ENCODE measurements at places on chromosomes 12 and 14.
A peak's percentile ranks its signal among the peaks of the same experiment; 100 is the strongest.

DNA sequence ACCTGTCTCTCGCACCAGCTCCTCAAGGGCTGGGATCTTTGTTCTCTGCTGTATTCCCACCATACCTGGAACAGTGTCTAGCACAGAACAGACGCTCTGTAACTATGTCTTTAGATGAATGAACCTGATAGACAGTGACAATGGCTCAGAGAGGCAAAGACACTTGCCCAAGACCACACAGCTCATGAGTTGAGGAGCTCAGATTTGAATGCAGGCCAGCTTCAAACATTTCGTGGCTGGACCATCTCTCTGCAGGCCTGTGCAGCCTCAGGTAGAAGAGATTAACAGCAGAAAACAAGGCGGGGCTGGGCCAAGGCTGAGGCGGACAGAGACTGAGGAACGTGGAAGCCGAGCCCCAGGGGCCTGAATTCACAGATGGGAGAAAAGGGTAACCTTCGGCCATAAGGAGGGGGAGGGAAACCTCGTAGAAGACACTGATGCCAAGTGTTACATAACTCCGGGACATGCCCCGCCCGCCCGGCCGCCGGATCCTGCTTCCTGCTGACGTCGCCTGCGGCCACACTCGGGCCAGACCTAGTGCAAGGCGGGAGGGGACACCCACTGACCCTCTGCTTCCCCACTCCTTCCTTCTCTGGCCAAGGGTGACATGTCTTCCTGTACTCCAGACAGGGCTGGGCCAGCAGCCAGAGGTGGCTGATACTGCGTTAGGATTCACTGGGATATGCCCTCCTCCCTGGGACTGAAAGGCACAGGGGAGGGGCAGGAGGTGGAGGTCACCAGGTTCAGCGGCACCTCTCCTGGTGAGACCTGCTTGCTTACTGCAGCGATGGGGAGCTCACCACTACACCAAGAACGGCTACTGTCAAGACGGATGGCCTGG is 86.8 kb downstream of the RFLNA start:
- DNase-seq = peak; percentile 88

DNA sequence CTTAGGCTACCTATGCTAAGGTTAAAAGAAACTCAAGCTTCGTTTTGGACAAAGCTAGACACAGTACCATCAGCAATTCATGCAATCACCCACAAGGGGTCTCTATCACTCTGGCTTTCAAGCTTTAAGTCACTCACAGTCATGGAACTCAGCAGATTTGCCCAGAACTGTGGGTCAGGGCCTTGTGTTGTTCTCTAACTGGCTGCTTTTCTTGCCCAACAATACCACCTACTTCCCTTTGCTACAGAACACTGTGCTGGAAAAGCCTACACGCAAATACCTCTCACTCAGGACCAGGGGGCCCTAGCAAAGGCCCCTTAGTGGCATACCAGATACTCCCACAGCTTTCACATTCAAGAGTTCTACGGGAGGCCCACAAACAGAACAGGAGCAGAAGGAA is 9.1 kb downstream of the NEMP1 start:
- peak; percentile 91 for DNase-seq

GRCh38 chr14:57609192-57610075 is 115.8 kb upstream of the CCDC198 start:
- no peak for DNase-seq

DNA sequence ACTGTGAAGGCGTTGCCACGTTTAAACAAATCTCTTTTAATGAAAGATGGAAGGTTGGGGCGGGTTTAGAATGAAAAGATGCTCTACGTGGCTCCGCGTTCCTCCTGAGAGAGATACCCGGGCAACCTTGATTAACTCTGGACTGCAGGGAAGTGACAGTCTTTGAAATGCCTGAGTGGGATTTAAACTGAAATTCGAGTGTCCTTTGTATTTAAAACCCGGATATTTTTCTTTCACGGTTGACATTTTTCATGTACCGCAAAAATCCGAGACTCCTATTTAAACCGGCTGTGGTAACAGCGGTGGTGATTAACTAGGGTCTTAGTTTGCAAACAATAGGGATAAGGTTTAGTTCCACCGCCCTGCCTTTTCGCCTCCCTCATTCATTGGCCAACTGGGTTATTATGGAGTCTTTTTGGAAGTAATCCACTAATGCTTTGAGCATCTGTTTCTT is 707 bp downstream of the G2E3 start:
- peak; percentile 47 for DNase-seq

GRCh38 chr14:96095581-96096476 is 56.7 kb downstream of the C14orf132 start:
- DNase-seq = peak; percentile 83

GRCh38 chr14:31118892-31119291 is 88.7 kb downstream of the HECTD1 start:
- peak; percentile 15 for DNase-seq

DNA sequence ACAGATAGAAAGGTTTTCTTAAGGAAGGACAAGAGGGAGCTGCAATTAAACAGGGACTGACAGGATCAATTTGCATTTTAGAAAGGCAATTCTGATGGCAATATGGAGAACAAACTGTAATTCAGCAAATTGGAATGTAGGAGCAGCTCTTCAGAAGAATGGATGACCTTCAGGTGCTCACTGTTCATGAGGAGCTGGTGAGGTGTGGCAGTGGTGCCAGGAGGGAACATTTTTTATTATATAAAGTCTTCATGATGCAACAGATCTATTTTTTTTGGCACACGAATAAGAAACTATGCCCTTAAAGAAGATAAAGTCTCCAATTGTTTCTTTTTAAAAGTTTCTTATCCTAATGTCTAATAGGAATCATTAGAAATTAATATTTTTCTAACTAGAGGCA is 151.7 kb downstream of the SLC38A4 start:
- DNase-seq = no peak

GRCh38 chr12:42757624-42758119 is 168.1 kb upstream of the PRICKLE1 start:
- no peak for DNase-seq

DNA sequence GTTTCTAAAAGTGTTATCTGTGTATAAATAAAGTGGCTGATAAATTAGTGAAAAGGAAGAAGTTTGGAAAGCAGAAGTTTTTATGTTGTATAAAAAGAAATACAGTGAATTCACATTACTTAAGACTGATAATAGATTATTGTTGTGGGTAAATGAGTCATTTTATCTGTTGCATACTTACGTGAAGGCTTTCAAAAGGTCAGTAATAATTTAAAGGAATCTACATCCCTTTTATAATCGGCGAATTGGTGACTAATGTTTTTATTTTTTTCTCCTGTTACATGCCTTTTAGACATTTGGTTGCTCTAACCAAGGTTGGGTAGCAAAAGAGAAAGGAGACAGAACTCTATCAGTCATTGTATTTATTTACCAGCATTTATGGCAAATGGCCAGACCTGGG is 155.9 kb downstream of the SLC41A2 start:
- no peak for DNase-seq
